Effector CD4-positive, alpha-beta T cell (primary cell): ENCODE measurements at places on chromosomes 2 and 18.
A peak's percentile ranks its signal among the peaks of the same experiment; 100 is the strongest.

DNA sequence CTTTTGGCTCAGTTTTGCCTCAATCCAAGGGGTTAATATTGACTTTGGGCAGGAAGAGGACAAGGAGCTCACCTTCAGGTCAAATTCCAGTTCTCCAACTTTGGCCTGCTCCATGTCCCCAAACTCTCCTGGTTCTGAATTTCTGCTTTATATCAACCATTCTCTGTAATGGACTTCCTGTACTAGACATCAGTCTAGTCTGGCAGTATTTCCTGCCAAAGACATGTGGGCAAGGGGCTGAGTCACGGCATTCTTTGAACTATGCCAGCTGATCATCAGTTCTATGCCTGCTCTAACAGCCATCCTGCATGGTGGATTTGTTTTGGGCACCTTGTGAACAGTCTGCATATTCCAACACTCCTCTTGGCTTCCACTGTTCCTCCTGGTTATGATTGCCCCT lies 199.4 kb downstream of the ZEB2 start:
- DNase-seq: peak; percentile 44

DNA sequence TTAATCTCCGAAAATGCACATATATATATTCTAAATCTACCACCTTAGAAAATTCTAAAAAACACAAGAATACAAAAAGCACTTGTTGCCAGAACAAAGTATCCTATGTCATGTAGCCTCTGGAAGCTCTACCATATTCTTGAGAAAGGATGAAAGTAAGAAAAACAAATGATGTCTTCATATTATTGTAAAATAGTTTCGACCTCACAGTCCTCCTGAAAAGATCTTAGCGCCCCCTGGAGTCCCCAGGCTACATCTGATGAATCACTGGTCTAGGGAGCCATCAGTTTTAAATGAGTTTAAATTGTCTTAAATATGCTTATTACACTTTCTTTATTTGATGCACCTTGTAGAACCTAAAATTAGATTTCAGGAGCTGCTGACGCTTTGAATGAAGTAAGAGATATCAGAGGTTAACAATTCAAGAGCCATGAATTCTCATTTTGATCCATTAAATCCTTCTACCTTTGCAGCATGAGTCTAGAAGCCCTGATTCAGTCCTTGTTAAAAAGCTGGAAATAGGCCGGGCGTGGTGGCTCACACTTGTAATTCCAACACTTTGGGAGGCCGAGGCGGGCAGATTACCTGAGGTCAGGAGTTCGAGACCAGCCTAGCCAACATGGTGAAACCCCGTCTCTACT lies 138.8 kb downstream of the MCFD2 start:
- peak; percentile 17 for DNase-seq

GRCh38 chr2:205868053-205868452 lies 185.8 kb downstream of the NRP2 start:
- no peak for DNase-seq

DNA sequence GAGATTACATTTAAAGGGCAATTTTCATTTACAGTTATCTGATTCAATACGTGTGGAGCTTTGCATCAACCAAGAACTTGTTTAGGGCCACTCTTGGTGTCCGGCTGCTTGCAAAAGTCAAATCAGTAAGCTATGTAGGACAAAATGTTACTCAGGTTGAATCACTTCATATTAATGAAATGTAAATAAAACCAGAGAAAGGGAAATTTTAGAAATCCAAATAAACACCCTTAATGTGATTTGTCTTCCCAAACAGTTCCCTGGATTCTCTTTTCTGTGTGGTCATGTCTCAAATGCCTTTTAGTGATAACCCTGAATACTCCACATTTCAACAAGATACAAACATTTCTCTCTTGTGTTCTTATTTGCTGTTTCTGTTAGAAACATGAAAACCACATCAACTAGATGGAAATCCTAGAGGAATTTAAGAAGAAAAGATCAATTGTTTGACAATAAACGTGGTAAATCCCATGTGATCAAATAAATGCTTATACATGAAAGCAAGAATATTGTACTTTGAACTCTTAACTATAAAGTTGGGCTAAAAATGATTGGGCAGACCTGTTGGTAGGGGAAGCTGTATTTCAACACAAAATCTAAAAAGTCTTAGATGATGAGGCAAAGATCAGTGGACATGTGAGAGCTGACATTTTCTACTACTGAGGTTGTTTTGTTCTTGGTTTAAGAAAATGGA lies 101.3 kb downstream of the CDC42EP3 start:
- DNase-seq: no peak

GRCh38 chr18:72762515-72763122 lies 105.2 kb downstream of the NETO1 start:
- no peak for DNase-seq

GRCh38 chr2:70300771-70301343 lies 1.0 kb downstream of the FAM136A start:
- no peak for DNase-seq

DNA sequence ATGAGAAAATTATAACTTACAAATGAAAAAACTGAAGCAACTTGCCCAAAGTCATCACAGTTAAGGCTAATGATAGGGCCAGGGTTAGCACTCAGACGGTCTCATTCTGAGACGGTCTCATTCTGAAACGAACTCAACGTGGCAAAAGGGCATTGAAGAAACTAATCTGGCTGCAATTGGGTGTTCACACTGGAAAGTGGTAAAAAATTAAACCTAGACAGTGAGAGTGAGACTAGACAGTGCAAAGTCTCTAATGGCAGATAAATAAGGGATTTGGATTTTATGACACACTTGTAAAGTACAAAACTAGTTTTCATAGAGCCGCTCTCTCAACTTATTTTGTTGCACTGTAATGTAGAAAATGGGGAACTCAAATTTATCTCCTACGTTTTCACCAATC lies 9.2 kb downstream of the LRPPRC start:
- DNase-seq: no peak
